ENCODE measurements at places on chromosomes 6 and 20.

GRCh38 chr6:114419175-114419574 is 76.4 kb upstream of the HS3ST5 start:
- no peak for DNase-seq

DNA sequence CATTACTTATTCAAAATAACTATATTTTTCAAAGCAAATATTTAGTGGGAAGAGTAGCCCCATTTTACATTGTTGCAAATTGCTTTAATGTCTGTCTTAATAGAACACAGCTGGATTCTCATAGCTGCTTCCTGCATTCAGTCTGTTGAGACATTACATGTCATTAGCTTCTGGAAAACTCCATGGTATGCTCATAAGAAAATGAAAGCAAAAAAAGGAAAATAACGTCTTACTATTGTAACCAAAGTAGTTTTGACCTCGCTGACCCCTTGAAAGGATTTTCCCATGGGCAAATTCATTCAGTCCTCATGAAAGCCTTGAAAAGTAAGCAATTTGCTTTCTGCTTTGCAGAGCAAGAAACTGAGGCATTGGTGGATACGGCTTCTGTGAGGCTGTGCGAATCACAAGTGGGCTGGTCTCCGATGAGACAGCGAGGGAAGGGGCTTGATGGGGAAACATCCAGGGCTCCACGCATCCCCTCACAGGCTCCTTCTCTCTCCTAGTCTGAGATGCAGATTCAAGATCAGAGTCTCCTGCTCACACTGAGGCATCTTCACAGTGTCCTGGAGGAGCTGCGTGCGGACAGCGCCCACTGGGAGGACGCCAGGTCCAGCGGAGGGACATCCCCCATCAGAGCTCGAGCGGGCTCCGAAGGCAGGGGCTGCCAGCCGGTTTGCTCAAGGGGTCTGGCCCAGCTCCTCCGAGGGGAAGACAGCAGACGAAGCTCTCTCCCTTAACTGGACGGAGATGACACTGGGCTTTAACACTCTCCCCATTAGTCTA is 3.3 kb downstream of the C20orf202 start:
- no peak for DNase-seq

GRCh38 chr6:166464068-166465002 is 81.6 kb upstream of the MPC1 start:
- DNase-seq: no peak

DNA sequence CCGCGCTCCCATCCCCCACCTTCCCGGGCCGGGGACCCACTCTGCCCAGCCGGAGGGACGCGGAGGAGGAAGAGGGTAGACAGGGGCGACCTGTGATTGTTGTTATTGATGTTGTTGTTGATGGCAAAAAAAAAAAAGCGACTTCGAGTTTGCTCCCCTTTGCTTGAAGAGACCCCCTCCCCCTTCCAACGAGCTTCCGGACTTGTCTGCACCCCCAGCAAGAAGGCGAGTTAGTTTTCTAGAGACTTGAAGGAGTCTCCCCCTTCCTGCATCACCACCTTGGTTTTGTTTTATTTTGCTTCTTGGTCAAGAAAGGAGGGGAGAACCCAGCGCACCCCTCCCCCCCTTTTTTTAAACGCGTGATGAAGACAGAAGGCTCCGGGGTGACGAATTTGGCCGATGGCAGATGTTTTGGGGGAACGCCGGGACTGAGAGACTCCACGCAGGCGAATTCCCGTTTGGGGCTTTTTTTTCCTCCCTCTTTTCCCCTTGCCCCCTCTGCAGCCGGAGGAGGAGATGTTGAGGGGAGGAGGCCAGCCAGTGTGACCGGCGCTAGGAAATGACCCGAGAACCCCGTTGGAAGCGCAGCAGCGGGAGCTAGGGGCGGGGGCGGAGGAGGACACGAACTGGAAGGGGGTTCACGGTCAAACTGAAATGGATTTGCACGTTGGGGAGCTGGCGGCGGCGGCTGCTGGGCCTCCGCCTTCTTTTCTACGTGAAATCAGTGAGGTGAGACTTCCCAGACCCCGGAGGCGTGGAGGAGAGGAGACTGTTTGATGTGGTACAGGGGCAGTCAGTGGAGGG is 2.8 kb downstream of the SOX4 start:
- no peak for DNase-seq

DNA sequence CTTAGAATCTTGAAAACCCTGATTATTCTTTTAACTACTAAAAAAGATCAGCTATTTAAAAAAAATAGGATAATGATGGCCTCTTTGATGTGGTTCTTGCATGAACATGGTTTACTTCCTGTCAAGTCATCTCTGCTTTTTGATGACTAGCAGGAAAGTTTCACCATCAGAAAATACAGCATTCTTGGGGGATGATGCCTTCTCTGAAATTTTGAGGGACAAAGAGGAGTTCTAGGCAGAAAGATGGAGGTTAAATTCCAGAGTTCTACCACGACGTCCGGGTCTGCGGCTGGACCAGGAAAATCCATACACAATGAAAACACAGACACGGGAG is 130.4 kb downstream of the OLIG3 start:
- DNase-seq: no peak

GRCh38 chr6:157981395-157982101 is at the start of gene SYNJ2:
SYNJ2 (plus strand) TSS chr6:157981863; CDS start chr6:157981962, 99 bp downstream.
- peak; percentile 45 for DNase-seq

- no peak for DNase-seq
Measured at GRCh38 chr6:98287876-98288275, 546.5 kb upstream of the POU3F2 start.

DNA sequence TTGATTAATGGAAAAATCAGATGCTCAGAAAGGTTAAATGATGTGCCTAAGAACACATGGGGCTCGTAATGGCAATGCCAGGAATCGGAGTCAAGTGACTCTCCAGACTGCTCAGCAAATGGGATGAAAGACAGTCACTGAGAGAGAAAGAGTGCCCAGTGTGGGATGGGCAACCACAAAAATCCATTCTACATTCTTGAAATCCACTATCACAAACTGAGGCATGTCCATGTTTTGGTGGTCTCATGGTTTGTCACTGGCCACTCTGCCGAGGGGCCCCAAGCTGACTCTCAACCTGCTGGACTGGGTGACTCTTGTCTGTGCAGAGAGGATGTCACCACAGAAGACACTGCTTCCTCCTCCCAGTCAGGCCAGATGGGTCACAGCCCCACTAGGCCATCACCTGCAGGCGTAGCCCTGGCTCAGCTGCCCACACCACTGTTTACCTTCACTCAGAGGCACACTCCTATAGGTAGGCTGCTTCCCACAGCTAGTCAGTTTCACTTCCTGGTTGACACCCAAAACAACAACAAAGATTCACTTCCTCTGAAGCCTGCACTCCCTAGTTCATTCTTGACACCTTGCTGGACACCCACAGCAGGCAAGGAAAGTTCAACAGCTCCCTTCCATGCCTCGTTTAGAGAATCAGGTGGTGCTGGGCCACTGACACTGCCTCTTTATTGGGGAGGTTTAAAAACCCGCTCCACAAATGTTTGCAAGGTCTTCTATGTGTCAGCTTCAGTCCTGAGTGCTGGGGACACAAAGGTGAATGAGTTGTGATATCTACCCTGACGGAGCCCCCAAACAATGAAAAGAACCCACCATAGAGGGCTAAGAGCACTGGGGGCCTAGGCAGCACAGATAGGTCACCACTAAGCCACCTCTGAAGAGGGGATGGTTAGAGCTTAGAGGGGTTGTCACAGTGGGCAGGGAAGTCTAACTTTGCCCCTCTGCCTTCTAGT is 21.7 kb downstream of the MAP1LC3A start:
- DNase-seq: no peak

DNA sequence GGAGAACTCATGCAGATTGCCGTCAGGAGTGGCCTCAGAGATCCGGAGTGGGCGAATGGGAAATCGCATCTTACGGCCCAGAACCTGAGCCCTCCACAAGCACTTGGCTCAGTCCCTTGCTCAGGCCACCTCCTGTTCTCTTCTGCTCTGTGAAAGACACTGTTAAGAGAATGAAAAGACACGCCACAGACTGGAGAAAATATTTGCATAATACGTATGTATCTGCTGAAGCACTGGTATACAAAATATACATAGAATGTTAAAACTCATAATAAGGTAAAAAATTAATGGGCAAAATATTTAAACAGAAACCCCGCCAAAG is 838 bp upstream of the POM121L2 start:
- DNase-seq: no peak

DNA sequence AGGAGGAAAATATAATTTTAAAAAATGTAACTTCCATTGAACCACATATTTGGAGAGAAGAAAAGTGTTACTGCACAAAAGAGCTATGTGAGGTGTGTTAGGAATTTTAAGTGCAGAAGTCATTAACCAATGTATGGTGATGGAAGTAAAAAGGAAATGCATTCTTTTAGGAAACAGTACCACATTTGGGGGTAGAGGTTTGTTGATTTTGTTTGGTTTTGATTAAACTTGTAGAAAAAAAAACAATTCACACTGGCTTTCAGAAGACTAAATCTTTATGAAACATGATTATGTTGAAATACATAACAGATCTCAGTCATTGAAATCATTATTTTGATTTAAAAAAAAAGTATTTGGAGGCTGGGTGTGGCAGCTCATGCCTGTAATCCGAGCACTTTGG is 1287.0 kb upstream of the GJE1 start:
- DNase-seq: peak; percentile 32

DNA sequence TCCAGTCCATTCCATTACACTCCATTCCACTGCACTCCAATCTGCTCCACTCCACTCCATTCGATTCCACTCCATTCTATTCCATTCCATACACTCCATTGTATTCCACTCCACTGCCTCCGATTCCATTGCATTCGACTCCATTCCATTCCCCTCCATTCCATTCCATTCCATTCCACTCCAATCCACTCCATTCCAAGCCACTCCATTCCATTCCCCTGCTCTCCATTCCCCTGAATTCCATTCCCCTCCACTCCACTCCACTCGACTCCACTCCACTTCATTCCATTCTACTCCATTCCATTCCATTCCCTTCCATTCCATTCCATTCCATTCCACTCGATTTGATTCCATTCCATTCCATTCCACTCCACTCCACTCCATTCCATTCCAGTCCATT is 25.7 kb upstream of the DEFB125 start:
- DNase-seq: no peak

GRCh38 chr6:168968228-168968627 is 285.4 kb downstream of the THBS2 start:
- peak; percentile 93 for DNase-seq

Measured in fibroblast of skin of left quadriceps (primary cell).